Activated T-helper 1 cell treated with Interleukin-2 at 50 U/mL for 16 hours (primary cell): ENCODE measurements at places on chromosomes 6 and 20.

DNA sequence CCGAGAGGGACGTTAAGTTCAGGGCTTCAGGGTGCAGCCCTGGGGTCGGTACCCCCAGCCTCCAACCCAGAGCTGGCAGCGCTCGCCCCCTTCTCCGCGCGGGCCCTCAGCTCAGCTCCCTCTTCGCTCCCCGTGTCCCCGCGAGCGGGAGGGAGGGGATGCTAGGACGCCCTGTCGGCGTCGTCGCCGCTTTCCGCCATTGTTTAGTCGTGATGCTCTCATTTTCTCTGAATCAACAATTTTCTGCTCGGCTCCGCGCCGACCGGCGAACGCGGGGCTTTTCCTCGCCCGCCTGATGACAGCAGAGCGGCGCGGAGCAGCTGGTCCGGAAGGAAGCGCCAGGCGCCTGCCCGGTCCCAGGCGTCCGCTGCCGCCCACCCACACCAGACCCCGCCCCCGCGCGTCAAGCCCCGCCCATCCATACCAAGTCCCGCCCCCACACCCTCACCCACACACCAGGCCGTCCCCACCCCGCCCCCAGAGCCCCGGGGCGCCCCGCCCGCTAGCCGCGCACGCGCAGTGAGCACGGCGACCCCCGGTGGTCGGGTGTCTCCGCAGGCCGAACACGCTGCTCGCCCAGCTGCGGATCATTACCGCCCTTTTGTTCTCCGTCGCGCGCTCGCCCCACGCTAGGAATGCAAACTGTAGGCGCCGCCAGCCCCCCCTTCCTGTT lies 50.1 kb upstream of the SLC32A1 start:
- DNase-seq, result peak; percentile 38

- no peak for DNase-seq
These were observed 420.5 kb upstream of the SOX4 start for GRCh38 chr6:21173031-21173430.

- DNase-seq, result no peak
These were observed 138.8 kb upstream of the RREB1 start for GRCh38 chr6:6968731-6969552.

DNA sequence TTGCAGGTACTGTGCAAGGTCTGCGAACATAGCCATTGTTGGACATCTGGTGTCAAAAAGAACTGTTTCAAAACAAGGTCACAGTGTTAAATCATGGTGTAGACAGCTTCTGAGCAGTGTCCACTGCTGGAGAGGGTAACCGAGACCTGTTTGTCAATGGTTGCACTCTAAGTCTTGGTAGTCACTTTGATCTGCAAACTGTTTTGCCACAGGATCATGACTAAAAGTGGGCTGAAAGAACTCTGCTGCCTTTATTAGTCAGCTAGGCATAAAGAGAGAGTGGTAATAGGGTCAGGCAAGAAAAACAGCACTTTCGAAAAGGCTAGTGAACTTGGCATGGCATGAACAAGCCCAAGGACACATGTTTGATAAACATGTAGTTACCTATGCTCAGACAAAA lies 552.3 kb upstream of the CITED2 start:
- no peak for DNase-seq

GRCh38 chr20:479487-479886 lies 17.2 kb upstream of the TBC1D20 start:
- DNase-seq, result no peak

DNA sequence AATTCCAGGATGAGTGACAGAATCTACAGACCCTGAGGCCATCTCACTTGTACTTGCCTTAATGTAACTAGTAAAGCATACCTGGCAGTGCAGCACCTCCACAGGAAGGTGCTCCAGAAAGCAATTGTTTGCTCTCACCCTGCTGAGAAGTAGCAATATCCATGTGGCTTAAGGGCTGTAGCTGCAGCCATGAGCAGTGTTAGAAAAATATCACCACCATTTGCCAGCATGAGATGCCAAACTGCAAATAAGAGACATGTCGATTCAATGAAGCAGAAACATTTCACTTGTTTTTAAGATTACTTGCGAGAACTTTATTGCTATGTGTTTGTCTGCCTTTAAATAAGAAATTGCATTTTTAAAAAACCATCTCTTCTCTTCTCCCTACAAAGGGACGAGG lies 151.5 kb downstream of the PRL start:
- no peak for DNase-seq

DNA sequence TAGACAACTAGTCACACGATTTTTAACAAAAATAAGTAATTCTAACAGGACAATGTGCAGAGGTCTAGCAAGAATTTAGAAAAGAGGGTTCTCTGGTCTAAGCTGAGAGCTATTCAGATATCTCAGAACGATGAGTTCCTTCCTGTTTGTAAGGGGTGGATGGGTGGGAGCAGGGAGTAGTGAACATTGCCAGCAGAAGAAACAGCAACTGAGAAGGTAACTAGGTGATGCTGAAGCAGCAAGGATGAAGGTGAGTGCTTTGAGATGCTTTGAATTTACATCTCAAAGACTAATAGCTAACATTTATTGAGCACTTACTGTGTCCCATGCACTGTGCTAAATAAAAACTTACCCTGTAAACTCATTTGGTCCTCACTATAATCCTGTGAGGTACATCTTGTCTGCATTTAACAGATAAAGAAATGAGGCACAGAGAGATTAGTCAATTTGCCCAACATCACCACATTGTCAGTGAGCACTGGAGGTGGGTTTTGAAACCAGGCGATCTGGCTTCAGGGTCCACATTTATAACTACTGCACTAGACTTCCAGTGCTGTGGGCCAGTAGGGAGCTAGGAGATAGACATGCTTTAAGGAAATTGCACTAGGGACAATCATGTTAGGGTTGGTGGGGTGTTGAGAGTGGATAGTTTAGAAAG lies 15.7 kb downstream of the BRD2 start:
- DNase-seq, result no peak

DNA sequence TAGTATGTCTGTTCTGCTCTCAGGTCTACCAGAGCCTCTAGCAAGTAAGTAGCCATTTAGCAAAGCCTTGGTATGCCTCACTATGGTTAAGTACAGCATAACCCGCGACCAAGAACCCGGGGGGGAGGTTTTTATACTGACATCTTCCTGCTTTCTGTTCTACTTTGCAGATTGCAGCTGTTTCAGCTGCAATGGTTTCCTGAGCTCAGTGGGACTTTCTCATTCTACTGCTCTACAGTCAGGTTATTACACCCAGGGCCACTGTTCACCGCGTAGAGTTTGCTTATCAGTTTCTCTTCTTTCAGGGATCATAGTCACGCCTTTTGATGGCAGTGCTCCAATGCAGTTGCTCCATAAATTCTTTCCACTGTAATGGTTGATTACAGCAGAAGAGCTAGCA lies 631.3 kb downstream of the TFAP2A start:
- no peak for DNase-seq

GRCh38 chr20:10468340-10468845 lies 33.3 kb downstream of the SLX4IP start:
- DNase-seq, result no peak

DNA sequence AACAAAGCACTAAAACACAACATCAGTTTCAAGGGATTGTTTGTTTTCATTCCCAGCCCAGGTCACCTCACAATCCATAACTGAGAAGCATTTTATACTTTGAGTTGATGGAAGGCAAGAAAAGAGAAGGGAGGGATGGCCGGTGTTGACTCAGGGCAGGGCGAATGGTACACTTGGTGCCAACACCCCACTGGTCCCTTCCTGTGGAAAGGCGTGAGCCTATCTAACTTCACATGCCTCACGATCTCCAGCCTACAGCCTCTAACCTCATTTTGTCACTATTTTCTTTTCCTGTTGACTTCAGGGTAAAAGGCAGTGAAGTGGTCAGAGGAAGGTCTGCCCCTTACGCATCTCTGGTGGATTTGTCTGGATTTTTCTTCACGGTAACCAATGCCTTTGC lies 53.5 kb upstream of the SASH1 start:
- no peak for DNase-seq

DNA sequence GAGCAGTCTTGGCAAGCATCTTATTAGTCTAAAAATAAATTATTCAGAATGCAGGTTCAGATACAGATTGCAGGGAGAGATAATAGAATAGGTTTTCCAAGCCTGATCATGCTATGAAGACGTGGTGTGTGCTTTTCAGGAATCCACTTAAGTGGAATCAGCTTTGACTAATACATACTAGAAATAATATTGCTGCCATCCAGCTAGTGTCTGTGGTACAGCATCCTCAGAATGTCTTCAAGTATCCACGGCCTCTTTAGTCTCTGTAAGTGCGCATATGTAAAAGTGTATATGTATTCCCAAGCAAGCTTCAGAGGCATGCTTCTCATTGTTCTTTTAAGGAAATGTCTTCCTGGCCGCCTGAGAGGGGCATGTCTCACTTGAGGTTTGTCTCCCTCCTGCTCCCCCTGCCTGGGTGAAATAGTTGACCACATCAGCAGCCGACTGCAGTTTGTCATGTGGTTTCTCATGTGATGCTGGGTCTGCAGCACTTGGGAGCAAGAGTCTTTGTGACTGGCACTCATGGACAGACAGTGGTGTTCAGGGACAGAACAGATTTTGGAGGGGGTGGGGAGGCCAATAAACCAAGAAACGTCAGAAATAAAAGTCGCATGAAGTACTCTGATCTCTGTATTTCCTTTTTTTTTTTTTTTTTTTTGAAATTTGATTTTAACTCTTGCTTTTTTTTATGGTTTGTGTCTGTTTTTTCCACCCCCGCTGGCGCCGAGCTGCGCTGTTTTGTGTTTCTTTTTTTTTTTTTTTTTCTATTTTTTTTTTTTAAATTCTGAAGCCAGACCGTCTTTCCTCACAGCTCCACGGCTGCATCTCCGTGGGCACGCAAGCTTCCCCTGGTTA lies 150.8 kb downstream of the PRL start:
- DNase-seq, result no peak

- DNase-seq, result no peak
These were observed 482.7 kb upstream of the JARID2 start for GRCh38 chr6:14763139-14763538.

- DNase-seq, result no peak
These were observed 20.4 kb upstream of the BPIFB1 start for GRCh38 chr20:33262658-33263065.

GRCh38 chr6:138162955-138163575 lies 1.3 kb downstream of the ARFGEF3 start:
- no peak for DNase-seq

DNA sequence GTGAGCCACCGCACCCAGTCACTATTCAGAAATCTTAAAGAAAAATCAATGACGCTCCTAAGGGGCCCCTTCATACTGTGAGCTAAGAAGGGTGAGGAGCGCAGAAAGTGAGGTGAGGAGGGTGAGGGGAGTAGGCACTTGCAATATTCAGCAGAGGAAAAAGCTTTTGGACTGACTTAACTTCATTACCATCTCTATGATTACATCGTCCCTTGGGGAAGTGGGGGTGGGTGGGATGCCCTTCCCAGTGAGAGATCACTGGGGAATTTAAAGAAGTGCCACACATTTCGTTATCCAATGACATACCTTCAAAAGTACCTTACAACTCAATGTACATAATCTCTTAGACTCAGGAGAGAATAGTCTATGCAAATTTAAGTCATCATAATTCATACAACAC lies 46.5 kb downstream of the SMLR1 start:
- no peak for DNase-seq

GRCh38 chr20:49713753-49714712 lies at the start of gene B4GALT5:
B4GALT5 (minus strand) TSS chr20:49713878; CDS start chr20:49713690, 188 bp downstream.
- peak; percentile 41 for DNase-seq

DNA sequence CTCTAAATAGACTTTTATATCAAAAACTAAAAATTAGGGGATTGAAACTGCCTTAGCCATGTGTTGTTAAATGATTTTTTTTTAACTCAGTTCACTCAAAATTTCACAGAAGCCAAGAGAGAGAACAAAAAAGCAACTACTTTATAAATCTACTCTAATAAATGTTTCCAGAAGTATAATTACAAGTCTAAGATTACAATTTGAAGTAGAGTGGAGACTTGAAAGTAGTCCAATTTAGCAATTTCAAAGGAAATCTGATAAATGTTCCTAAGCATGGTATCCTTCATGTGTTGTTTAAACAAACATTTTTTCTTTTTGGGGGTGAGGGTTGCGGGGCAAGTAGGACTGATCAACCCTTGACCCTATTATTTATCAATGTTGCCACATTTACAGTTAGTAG lies 72.6 kb downstream of the PHIP start:
- DNase-seq, result no peak

GRCh38 chr6:56235245-56235644 lies 12.1 kb downstream of the COL21A1 start:
- DNase-seq, result no peak

DNA sequence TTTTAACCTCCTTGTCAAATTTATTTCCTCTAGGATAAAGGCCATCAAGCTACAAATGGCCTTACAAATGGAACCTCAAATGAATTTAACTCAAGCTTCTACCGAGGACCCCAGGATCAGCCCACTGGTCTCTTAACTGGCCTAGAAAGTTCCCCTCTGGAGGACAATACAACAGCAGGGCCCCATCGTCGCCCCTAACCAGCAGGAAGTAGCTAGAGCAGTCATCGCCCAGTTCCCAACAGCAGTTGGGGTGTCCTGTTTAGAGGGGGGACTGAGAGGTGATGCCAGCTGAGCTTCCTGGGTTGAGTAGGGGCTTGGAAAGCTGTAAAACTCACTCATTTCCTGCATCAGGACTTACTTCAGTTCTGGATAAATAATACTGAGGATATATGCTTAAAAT lies 25.6 kb downstream of the CEP85L start:
- no peak for DNase-seq

DNA sequence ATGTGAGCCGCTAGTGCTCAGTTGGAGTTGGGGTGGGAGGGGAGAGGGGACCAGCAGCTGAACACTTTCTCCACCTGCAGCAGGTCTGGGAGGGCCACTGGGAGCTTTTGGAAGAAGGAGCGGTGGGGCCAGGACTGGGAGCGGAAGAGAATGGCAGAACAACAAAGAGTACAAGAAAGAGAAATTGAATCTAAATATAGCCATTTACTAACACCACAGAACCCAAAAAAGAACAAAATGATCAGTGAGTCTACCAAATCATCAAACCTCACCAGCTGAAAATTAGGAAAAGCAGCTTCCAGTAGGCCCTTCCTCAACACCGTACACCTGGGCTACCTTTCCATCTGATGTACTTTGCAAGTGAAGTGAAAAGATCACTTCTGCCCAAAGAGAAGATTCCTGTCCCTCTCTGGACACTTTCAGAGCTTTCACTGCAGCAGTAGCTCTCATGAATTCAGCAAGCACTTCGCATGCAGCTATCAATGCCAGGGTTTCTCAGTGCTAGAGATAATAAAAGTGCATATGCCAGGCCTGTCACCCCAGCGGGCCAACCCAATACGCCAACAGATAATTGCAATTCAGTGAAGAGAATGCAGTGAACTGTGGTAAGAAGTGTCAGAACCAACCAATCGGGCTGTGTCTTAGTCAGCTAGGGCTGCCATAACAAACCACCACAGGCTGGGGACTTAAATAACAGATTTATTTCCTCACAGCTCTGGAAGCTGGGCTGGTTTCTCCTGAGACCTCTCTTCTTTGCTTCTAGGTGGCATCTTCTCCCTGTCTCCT lies 597 bp downstream of the LY86 start:
- no peak for DNase-seq
